ENCODE measurements at places on chromosomes 3 and 15.

GRCh38 chr3:171986757-171987518, 52.4 kb upstream of the FNDC3B start:
- no peak for DNase-seq

DNA sequence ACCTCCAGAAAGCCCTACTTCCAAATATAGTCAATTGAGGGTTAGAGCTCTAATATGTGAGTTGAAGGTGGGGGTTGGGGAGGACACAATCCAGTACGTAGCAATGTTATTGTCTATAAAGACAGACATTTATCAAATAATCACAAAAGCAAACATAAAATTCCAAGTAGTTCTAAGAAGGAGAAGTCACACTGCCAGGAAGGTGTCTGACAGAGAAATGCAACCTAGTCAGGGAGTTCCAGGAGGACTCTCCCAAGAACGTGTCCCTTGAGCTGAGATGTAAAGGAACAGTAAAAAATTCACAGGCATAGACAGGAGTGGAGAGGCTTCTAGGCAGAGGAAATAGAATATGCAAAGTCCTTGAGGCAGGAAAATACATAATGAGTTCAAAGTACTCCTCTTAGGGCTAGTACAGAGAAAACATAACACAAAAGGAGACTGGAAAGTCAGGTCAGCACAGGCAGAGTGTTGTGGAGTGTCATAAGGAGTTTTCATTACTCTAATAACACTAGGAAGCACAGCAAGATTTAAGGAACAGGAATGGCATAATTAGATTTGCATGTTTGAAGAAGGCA, 277.6 kb upstream of the STT3B start:
- no peak for DNase-seq

DNA sequence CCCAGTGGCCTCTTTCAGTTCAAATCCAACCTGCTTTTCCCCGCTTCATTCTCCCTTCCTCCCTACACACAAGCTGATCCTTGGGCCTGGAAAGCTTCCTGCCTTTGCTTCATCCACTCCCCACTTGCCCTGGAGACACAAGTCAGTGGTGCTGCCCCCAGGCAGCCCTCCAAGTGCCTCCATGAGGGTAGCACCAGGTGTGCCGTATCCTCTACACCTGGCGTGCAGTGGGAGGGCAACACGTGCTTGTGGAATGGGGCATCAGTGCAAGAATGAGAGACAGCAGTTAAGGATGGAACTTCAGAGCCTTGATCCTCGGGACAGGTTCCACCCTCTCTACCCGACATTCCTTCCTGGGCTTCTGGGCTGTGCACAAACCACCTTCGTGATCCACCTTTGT, 3.8 kb downstream of the ANPEP start:
- no peak for DNase-seq

- DNase-seq: no peak
These were observed 566.0 kb downstream of the GBE1 start for GRCh38 chr3:81195478-81195877.

DNA sequence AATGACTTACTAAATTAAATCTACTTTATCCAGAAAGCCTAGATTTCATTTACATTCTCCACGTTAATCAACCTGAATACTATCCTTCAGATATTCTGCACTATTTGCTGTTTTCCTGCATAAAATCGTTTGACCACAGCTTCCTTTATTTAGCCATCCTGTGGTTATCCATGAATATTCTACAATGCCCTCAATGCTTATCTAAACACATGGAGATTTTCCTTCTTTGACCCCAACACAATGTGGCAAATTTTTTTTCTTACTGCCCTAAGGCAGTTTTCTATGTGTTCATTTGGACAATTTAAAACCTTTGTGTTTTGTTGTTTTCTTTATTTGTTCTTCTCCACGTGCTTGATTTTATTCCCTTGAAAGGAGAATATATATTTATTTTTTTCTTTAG, 495.5 kb upstream of the ROBO1 start:
- DNase-seq: no peak

DNA sequence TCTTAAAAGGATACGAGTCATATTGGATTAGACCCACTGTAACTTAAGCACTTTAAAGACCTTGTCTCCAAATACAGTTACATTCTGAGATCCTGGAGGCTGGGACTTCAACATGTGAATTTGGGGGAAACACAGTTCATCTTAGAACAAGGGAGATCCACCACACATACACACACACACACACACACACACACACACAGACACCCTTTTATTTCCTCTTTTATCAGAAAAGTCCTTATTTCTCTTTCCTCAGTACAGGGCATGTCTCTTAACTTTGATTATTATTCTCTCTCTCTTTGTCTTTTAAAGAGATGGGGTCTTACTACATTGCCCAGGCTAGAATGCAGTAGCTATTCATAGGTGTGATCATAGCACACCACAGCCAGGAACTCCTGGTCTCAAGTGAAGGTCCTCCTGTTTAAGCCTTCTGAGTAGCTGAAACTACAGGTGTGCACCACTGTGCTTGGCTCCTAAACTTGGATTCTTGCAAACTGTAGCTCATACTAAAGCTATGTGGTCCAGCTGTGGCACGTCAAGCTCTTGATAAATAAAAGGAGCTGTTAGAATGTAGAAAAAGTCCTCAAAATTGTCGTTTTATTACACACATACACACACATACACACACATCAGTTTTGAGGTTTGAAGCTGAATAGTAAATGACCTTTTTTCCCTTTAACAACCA, 7.4 kb downstream of the GOLM2 start:
- DNase-seq: no peak

DNA sequence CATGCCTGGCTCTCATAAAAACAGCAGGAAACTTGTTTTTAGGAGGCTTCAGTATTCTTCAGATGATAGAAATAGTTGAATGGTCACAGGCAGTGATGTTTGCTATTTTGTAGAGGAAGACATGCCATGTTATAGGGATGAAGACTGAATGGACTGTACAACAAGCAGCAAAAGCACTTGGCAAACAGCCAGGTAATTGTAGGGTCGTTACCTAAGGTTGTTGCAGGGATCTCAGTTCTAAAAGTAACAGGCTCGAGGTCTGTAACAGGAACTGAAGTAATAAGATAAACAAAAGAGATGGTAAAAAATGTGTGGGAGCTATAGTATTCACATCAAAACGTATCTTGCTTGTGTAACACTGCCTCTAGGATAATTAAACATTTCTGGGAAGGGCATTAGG, 116.3 kb downstream of the TFG start:
- no peak for DNase-seq

GRCh38 chr15:31162721-31163510, 61.4 kb upstream of the TRPM1 start:
- DNase-seq: no peak

GRCh38 chr3:51224283-51224682, 160.8 kb upstream of the MANF start:
- DNase-seq: no peak

- no peak for DNase-seq
These were observed 7.9 kb downstream of the VIPR1 start for GRCh38 chr3:42510325-42510724.

DNA sequence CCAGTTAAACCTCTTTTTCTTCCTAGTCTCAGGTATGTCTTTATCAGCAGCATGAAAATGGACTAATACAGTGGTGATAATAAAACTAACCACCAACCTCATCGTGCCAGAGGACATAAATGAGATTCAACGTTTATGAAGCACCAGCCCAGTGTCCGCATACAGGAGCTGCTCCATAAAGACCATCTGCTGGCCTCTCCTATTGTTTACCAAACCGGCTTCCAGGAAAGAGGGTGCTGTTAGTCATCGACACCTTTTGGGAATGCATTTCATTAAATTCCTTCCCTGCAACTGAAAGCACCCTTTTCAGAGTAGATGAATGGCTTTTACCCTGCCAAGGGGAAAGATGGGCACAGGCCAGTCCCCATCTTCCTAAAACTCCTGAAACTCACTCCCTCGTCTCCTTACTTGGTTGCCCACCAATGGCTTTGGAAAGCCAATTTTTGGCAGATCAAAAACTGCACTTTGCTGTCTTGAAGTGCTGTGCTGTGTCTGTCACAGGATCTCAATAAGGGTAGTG, 122.1 kb downstream of the AQP9 start:
- no peak for DNase-seq

GRCh38 chr3:159380891-159381290, 579.0 kb downstream of the MFSD1 start:
- DNase-seq: no peak

- no peak for DNase-seq
These were observed 708.5 kb downstream of the SQOR start for GRCh38 chr15:46343196-46343935.

GRCh38 chr3:12188328-12188648, 29.6 kb upstream of the TIMP4 start:
- no peak for DNase-seq

DNA sequence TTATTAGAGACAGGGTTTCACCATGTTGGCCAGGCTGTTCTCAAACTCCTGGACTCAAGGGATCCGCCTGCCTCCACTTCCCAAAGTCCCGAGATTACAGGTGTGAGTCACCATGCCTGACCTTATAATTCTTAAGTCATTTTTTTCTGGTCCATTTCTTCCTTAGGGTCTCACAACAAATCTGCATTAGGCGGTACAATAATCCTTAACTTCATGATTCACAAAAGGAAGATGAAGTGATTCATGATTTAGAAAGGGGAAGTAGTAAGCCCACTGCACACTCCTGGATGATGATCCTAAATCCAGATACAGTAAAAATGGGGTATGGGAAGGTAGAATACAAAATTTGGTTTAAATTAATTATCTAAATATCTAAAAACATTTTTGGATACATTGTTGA, 45.0 kb upstream of the TKT start:
- DNase-seq: no peak

GRCh38 chr15:63352808-63353207, 28.8 kb downstream of the CA12 start:
- DNase-seq: no peak

DNA sequence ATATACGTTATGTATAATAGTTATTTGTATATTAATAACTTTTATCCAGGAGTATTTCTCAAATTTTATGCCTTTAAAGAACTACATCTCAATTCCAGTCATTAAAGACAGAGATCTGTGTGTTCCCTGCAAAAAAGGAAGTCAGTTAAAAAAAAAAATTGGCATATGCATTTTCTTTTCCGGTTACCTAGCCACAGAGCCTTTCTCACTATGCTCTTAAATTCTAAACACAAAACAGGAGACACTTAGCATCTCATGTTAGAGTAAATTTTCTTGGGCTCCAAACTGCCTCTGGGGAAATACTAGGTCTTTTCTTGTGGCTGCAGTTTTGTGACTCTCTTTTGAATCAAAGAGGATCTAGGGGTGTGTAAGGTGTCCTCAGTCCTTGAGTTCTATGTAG, 105.9 kb downstream of the KCNH8 start:
- DNase-seq: no peak

DNA sequence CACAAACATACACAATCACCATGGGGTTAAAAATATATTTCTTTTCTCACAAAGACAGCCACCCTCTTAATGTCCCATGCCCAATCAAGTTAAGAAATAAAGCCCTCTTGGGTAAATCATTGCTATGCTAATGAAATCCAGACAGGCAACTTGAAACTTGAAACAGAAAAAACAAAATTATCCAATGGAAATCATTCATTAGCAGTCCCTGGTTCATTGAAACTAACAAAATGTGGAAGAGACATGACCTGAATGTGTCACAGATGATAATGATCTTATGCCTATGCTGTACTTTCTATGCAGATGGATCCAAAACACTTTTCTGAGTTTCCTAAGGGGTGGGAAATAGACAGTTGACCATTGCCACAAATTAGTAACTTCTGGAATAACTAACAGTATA, 983.7 kb downstream of the MCTP2 start:
- no peak for DNase-seq

- DNase-seq: no peak
These were observed 126.5 kb upstream of the SLC7A14 start for GRCh38 chr3:170712336-170712735.

Data from esophagus squamous epithelium (tissue), 5 donors.